ENCODE measurements at places on chromosomes 12 and 14. TPM values are rescaled to one million over a fixed set of nuclear protein-coding genes. Genes with fewer than 3 reads are reported as not detected.

The FNTB gene
- 28.8 TPM for total RNA-seq

- no peak overlapping the region for H3K4me3 ChIP-seq
- H3K4me1 ChIP-seq, result no peaks in the 10 kb centered on the region
- DNase-seq, result peak; percentile 30
These were observed 9.0 kb downstream of the SLC25A47 start for GRCh38 chr14:100332071-100332639.

DNA sequence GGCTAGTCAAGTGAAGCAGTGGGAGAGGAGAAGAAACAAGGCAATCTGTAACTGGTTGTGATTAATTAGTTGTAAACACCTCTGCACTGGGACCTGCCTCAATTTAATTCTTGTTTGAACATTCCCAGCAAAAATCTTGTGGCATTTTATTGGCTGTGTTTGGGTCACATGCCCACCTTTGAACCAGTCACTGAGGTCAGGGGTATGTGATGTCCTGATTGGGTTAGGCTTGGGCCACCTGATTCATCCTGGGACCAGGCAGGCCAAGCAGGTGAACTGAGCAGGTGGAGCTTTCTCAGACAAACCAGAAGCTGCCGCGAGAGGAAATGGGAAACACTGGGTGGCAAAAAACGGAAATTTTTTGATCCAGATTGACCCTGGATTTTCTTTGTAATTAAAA is 72.5 kb downstream of the NEDD1 start:
- no peak overlapping the region for H3K4me3 ChIP-seq
- no peak for DNase-seq
- no peaks in the 10 kb centered on the region for H3K27me3 ChIP-seq

The CIDEB gene
- total RNA-seq, result 1.7 TPM

The KCNC2 gene
- total RNA-seq, result not detected

GRCh38 chr14:24706351-24706750 is 72.4 kb upstream of the GZMB start:
- H3K4me3 ChIP-seq, result no peak overlapping the region
- H3K36me3 ChIP-seq, result no peaks in the 10 kb centered on the region
- no peaks in the 10 kb centered on the region for H3K4me1 ChIP-seq
- H3K27me3 ChIP-seq, result no peaks in the 10 kb centered on the region
- no peak overlapping the region for H3K27ac ChIP-seq

DNA sequence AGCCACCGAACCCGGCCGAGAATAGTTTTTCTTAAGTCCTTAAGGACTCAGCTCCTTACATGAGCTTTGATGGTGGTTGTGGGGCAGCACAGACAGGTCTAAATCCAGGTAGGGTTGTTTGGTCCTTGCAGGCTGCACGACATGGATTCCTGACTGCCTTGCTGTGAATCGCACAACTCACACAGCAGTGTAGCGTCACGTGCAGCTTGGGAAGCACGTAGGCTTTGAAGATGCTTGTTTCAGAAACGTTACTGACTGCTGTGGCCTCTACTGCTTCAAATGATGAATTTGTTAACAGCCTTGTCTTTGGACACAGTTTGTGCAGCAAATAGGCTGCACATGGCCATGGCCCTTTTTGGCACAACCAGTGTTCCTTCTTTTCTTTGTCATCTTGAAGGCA is 29.9 kb downstream of the ZBTB42 start:
- no peak overlapping the region for H3K4me3 ChIP-seq
- no peaks in the 10 kb centered on the region for H3K27me3 ChIP-seq
- H3K4me1 ChIP-seq, result peaks cover 4% of the 10 kb centered on the region

- H3K36me3 ChIP-seq, result peaks cover 8% of the 10 kb centered on the region
- no peak overlapping the region for H3K27ac ChIP-seq
- no peaks in the 10 kb centered on the region for H3K27me3 ChIP-seq
- no peak for DNase-seq
- peaks cover 3% of the 10 kb centered on the region for H3K4me1 ChIP-seq
- no peak overlapping the region for H3K4me3 ChIP-seq
These were observed 24.2 kb downstream of the ZNF664 start for GRCh38 chr12:123997033-123997822.

- H3K4me1 ChIP-seq, result no peaks in the 10 kb centered on the region
- no peak for DNase-seq
- H3K27me3 ChIP-seq, result no peaks in the 10 kb centered on the region
- no peaks in the 10 kb centered on the region for H3K36me3 ChIP-seq
- no peak overlapping the region for H3K4me3 ChIP-seq
These were observed 130.7 kb downstream of the TMTC2 start for GRCh38 chr12:82817368-82817767.

DNA sequence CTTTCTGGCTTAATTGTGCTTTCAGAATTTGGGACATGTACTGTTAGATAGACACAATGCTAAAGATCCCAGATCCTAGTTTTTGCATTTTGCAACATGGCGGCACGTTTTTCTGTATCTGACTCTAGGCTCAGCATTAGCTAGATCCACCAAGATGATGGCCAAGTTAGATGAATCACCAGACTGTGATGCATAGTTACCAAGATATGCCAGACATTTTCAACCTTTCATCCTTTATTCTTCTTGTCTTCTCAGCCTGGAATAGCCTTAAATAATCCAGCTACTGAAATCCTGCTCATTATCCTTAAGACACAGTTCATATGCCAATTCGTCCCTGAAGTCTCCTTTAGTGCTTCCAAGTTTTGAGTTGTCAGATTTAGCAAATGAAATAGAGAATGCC is 144.9 kb upstream of the CRY1 start:
- no peaks in the 10 kb centered on the region for H3K4me1 ChIP-seq
- no peak overlapping the region for H3K27ac ChIP-seq
- H3K27me3 ChIP-seq, result peaks cover 4% of the 10 kb centered on the region
- H3K36me3 ChIP-seq, result no peaks in the 10 kb centered on the region

- H3K36me3 ChIP-seq, result no peaks in the 10 kb centered on the region
- DNase-seq, result no peak
- no peaks in the 10 kb centered on the region for H3K27me3 ChIP-seq
These were observed 154.5 kb downstream of the PHLDA1 start for GRCh38 chr12:75876832-75877762.

DNA sequence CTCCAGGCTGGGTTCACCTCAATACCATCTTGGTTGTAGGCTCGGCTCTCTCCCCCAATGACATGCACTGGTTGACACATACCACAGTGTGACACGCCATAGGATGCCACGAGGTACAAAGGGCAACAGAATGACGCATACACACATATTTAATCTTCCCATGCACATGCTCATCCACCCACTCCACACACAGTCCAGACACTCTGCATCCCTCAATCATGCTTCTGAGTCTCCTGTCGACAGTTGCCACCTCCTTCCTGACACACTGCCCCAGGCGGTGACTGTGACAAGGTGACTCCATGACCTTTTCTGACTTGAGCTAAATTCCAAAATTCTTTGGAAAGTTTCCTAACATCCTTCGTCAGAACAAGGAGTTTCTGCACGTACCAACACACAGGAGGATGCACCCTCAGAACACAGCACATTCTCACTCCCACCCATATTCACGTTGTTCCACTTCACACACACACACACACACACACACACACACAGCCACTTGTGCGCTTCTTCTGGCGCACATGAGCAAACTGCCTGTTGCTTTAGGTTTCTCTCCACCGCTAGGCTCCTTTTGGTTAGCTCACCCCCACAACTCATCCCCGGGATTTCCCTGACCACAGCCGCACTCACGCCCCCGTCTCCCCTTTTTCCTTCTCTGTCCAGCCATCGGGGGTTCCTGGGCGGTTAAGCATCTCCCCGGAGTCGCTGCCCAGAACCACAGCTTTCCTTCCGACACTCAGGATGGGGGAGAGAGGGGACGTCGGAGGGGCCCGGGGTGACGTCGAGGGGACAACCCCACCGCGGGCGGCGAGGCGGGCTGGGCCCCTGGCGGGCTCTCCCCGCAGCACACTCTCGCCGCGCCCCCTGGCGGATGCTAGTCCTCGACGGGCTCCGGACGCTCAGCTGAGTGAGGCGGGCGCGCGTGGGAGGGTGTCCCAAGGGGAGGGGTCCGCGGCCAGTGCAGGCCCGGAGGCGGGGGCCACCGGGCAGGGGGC is 536 bp upstream of the WNT1 start:
- H3K36me3 ChIP-seq, result no peaks in the 10 kb centered on the region
- H3K27me3 ChIP-seq, result peaks cover 96% of the 10 kb centered on the region
- H3K27ac ChIP-seq, result no peak overlapping the region
- peak overlapping the region; percentile 54 for H3K4me3 ChIP-seq
- peak; percentile 75 for DNase-seq
- peaks cover 34% of the 10 kb centered on the region for H3K4me1 ChIP-seq

The PRR13 gene
- total RNA-seq, result 45.2 TPM

All from psoas muscle (tissue), 8 donors.